ENCODE measurements at places on chromosomes 2 and 18.

DNA sequence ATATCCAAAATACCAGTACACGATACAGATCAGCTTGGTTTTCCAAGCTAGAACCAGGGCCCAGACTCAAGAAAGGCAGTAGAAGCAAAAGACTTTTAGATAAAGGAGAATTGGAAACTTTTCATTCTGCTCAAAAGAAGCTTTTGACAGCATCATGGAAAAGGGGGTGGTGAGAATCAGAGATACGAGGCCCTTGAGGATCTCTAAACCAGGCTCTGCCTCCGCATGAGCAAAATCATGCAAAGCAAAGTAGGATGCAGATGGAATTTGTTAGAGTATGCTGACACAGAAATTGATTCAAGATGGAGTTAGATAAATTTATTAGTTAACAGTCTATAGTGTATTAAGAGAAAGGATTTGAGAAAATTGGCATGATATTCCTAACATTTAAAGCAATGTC lies 39.8 kb downstream of the FAM98A start:
- no peak for DNase-seq

DNA sequence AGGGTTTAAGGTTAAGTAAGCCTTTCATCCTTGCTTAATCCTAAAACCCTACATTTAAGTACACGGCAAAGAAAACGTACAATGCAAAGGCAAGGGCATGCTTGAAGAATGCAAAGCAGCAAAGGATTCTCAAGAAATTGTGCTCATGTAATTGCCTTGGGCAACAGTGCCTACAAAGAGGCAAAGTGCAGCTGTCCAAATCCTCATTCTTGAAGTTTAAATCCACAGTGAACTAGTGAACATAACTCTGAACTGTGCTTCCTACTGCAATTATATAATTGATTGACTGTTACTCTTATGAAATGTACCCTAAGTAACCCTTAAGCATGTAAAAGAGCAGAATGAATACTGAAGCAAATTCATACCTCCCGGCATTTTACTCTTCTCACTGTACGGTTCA lies 85.4 kb downstream of the MAP3K20 start:
- DNase-seq = peak; percentile 44

- peak; percentile 28 for DNase-seq
Measured at GRCh38 chr2:172181840-172182239, 79.1 kb upstream of the DLX2 start.

GRCh38 chr2:224011837-224012236 lies 27.2 kb downstream of the SERPINE2 start:
- DNase-seq = no peak

DNA sequence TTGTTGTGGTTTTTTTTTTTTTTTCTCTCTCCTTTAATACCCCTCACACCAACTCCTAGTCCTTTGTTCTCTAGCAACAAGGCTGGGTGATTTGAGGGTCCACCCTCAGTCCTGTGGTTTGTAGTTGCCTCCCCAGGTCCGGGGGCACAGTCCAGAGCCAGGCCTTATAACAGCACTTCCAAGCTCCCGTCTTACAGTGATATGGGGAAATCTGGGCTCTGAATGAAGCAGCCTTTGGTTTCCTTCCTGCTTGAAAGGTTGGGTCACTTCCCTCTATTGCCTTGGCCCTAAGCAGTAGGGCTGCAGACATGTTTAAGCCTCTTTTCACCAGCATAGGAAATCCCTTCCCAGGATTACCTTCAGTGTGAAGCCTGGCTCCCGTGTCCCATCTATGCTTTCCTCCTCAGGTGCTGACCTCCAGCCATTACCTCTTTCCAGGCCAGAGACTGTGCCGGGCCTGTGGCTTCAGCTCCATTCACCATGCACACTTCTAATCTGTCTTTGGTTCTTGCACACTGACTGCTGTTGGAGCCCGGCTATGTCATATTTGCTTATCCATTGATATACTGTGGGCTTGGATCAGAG lies 21.2 kb upstream of the NTSR2 start:
- DNase-seq = no peak

- DNase-seq = no peak
Measured at GRCh38 chr2:139585101-139585500, 804.9 kb upstream of the NXPH2 start.

DNA sequence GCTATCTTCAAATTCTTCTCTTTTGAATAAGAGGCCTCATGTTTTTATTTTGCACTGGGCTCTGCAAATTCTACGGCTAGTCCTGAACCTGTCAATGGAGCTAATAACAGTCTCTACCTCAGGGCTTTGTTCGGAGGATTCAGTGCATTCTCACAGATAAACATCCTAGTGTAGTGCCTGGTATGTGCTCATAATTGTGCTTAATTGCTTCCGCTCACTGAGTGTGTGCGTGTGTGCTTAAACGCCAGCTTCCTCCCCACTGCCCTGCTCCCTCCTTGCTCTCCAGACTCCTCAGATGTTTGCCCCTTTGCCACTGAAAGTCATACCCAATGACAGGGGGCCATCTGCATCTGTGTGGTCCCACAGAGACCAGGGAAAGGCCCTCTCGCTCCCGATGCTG lies 6.7 kb downstream of the GYPC start:
- DNase-seq = no peak

DNA sequence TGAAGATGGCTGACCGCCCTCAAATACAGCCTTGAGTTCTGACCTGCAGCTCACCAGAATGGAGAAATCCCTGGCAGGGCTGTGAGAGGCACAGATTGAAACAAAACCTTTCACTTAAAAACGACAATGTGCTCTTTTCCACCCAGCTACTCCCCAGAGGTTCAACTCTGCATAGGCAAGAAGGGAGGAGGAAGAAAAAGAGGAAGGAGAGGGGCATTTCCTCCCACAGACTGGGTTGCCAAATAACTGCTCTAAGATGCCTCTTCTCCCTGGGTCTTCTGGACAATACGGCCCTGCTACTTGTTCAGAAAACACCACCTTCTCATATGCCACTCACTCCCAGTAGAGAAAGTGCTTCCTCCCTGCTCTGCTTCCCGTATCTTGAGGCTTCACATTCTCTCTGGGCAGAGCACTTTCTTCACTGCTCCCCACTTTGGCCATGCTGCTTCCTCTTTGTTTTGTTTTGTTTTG lies 136.4 kb upstream of the SLC1A4 start:
- no peak for DNase-seq

- peak; percentile 63 for DNase-seq
Measured at GRCh38 chr2:72204786-72205503, 57.3 kb upstream of the CYP26B1 start.

DNA sequence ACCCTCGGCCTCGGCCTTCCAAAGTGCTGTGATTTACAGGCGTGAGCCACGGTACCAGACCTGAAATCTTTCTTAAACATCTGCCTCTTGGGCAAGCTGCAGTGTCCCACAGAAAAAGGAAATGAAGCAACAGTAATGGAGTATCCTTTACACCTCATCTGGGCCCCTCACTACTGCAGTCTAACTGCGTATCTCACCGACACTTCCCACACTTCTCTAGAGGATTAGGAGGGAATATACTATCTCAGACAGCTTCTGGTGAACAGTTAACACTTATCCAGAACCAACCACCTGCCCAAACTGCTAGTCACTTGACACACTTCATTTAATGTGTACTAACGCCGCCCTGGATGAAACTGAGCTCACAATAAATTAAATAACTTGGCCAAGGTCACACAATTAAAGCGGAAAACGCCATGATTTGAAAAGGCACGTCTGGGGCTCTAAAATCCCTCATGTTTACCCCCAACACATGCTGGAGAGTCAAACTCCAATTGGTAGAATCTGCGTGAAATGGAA lies 993 bp downstream of the COX7A2L start:
- DNase-seq = peak; percentile 72

DNA sequence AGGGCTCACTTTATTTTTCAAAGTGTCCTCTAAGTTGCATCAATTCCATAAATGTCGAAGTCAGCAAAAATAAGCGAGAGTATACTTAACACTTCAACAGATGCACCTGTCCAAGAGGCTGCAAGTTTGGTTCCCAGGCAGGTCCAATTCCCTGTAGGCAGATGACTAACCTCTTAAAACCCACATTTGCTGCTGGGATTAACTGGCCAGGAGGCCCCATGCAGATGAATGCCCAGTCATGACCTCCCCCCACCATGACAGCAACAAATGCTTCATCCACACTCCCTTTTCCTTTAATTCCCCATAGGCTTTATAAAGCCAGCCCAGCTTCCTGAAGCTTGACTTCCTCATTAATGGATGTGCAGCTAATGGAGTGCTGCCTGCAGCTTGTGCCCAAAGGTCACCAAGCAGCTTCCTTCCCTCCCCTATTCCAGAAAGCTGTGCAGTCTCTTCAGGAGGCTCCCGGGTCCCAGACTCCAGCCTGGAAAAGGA lies 35.7 kb downstream of the REEP1 start:
- no peak for DNase-seq

GRCh38 chr2:96320728-96321622 lies 4.1 kb upstream of the ITPRIPL1 start:
- no peak for DNase-seq

- peak; percentile 46 for DNase-seq
Measured at GRCh38 chr2:54557601-54558187, 101.6 kb downstream of the SPTBN1 start.

DNA sequence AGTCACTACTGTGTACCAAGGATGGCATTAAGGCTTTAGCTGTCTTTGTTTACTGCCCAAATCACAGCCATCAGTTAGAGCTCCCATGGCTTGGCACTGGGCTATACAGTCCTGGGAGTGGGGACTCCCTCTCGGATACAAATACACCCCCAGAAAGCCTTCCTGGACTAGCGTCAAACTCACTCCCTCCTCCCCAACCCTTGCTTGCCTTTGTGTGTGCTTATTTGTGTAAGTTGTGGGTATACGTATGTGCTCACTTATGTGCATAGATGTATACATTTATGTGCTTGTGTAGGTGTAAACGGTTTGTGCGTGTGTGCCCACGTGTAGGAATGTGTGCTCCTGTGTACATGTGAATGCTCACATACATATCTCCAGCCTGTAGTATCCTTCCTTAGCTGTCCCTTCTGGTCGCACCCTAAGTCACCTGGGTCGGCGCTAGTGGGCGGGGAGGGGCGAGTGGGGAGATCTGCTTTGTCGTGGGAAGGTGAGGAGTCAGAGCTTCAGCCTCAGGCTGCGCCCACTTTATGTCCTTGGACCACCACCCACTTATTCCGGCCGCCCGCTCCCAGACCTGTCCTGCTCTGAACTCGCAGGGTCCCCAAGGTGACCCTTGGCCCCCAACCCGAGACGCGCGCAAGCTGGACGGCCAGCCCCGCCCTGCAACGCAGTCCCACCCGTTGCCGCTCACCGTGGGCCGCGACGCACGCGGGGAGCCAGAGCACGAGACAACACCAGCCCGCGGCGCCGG lies 461 bp downstream of the PRADC1 start:
- no peak for DNase-seq

DNA sequence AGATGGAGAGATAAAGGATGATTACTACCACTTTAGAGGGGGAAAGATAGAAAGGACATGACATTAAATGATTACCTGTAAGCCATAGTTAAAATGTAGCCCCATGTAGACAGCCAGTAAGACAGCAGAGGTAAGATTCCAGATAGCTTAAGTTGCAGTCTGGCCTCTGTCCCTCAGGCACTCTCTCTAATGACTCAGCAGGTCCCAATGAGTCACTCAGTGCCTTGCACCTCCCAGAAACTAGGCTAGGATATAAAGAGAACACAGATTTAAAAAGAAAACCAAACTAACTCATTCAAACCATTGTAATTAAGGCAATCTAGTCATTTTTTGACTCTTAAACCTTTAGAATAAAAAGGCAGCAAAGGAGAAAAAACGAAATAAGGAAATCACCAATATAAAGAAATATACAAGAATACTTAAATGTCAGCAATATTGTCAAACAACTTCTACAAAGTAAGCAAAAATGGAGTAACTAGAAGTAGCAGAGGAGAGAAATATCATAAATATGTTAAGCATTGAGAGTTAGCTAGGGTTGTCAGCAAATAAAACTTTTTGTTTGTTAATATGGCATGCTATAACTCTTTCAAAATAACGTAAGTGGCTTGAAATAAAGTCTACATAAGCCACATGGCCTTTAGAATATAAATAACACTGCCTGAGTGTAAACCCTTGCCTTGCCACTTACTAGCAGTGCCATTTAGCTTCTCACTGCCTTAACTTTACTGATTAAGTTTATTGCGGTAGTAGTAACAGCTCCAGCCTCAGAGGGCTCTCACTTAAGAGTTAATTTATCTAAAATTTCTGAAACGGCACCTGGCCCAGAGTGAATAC lies 48.5 kb downstream of the SOCS6 start:
- peak; percentile 93 for DNase-seq

GRCh38 chr2:235461763-235462414 lies 32.0 kb upstream of the AGAP1 start:
- no peak for DNase-seq

- no peak for DNase-seq
Measured at GRCh38 chr18:12326711-12327460, 18.8 kb downstream of the TUBB6 start.

DNA sequence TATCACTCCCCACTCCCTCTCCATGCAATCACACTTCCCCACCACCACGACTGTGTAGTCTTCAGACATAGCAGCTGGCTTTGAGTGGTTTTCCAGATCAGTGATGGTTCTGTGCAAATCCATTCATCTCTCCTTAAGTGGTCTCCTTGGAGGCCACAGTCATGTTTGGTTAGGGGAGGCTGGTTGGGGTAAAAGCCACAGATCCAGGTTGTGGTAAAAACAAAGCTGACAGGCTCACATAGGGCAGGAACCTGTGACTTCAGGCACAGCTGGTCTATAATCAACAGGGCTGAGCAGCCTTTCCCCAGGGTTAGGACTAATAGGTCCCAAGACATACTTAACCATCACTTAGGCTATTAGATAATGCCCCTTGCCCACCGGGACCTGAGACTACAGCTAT lies 46.2 kb upstream of the FZD7 start:
- DNase-seq = no peak

- DNase-seq = peak; percentile 44
Measured at GRCh38 chr18:56748698-56749268, 97.6 kb downstream of the WDR7 start.

- peak; percentile 27 for DNase-seq
Measured at GRCh38 chr18:64017870-64018269, 48.0 kb downstream of the SERPINB8 start.

GRCh38 chr2:156986339-156986988 lies 271.0 kb upstream of the GALNT5 start:
- no peak for DNase-seq

DNA sequence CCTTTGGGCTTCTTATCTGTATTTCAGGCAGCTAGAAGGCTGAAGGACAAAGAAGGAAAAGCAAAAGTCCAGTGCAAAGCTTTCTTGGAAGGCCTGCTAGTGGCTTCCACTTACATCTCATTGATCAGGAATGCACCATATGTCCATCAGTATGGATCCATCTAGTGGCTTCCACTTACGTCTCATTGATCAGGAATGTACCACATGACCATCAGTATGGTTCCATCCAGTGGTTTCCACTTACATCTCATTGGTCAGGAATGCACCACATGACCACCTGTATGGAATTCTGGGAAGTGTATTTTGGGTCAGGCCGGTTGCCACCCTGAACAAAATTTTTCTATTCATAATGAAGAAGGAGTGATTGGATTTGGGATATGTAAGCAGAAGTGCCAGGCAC lies 70.6 kb downstream of the LYPD6 start:
- DNase-seq = peak; percentile 31

- peak; percentile 34 for DNase-seq
Measured at GRCh38 chr18:3596637-3597384, 146.8 kb downstream of the TGIF1 start.

- DNase-seq = peak; percentile 44
Measured at GRCh38 chr2:146730882-146731281, 1113.9 kb upstream of the ACVR2A start.
